ENCODE measurements at places on chromosomes 4 and X.

- no peak for DNase-seq
Measured at GRCh38 chrX:12962041-12962504, 12.8 kb upstream of the TMSB4X start.

- DNase-seq, result no peak
Measured at GRCh38 chrX:10090319-10090718, 66.5 kb upstream of the CLCN4 start.

GRCh38 chrX:19863857-19864223, 23.6 kb downstream of the SH3KBP1 start:
- no peak for DNase-seq

GRCh38 chrX:123743312-123743711, 10.5 kb upstream of the THOC2 start:
- no peak for DNase-seq

DNA sequence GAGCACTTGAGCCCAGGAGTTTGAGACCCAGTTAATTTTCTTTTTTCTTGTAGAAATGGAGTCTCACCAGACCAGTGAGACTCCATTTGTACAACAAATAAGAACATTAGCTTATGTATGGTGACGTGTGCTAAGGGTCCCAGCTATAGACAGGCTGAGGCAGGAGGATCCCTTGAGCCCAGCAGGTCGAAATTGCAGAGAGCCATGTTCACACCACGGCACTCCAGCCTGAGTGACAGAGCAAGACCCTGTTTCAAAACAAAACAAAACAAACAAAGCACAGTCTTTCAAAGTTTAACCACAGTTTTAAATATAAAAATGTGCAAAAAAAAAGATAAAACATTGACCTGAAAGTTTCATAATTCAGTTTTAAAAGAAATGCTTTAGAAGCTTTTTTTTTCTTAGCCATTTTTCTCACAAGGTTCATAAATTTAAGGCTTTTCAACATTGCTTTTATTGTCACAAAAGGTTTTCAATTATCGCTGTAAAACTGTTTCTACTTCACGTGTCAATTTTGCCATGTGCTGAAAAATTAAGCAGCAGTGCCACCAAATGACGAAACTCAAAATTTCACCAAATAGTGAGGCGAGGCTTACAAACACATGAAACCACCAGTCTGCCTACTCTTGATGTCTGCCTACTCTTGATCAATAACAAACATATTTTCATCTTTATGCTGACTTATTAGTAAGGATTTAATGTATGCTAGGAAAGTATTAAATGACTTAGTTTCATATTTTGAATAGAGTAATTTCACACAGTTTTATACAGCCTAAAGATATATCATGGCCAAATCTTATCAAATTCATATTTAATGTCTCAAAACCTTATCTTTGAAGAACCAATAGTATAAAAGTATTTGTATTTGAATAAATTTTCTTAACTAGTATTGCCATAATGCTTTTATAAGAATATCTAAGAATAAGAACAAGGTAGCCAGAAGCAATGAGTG, 126.3 kb downstream of the NEK1 start:
- DNase-seq, result peak; percentile 30

DNA sequence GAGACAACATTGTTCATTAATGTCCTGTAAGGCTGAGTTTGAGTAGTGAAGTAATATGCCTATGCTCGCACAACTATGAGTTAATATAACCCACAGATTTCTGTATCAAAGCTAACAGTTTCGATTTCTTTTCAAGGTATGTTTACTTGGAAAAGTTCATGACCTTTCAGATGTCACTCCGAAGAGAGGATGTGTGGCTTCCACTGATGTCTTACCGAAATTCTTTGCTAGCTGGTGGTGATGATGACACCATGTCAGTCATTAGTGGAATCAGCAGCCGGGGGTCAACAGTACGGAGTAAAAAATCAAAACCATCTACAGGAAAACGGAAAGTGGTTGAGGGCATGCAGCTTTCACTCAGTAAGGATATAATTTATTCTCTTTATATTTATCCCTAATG, 124.9 kb downstream of the STAG2 start:
- no peak for DNase-seq

GRCh38 chrX:45191383-45191782, 9.3 kb downstream of the DIPK2B start:
- no peak for DNase-seq

DNA sequence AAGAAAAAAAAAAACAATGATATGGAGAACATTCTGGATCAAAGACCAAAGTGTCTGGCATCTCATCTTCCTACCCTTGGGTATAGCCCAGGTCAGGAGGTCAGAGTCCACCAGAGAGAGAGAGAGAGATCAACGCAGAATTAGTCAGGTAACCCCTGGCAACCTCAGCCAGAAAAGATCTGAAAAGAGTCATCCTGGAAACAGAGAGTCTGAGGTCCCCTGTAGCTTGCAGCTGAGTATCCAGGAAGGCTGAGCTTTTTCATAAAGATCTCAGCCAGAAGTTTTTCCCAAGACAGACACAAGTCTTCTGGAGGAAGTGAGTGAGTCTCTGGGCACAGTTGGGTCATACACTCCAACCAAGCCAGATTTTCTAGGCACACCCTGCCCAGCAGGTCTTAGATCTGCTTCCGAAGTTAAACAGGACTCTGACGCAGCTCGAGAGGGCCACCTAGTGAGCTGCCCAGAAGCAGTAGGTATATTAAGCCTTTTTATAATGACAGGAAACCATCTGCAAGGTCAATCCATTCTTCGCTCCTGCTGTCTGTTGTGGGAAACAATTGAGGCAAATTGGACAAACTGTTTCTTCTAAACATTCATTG, 35.7 kb downstream of the ACE2 start:
- DNase-seq, result peak; percentile 62

DNA sequence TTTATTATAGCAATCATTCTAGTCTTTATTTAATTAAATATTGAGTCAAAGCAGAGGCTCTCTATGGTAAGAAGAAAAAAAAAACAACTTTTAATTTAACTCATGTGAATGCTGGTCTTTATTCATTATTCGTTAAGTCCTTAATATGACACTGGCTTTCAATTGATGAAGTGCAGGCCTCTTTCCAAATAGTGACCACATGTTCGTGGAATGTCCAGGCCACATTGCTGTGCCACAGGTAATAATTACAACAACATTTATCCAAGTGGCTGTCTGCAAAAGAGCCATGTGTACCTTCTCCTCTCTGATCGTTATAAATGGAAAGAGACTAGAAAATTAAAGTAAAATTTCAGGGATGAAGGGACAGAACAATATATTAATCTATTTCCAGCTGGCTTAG, 220.1 kb upstream of the PABPC4L start:
- no peak for DNase-seq

GRCh38 chr4:140138428-140138827, 15.6 kb downstream of the MAML3 start:
- DNase-seq, result no peak

- no peak for DNase-seq
Measured at GRCh38 chr4:36325926-36326325, 44.5 kb downstream of the DTHD1 start.

DNA sequence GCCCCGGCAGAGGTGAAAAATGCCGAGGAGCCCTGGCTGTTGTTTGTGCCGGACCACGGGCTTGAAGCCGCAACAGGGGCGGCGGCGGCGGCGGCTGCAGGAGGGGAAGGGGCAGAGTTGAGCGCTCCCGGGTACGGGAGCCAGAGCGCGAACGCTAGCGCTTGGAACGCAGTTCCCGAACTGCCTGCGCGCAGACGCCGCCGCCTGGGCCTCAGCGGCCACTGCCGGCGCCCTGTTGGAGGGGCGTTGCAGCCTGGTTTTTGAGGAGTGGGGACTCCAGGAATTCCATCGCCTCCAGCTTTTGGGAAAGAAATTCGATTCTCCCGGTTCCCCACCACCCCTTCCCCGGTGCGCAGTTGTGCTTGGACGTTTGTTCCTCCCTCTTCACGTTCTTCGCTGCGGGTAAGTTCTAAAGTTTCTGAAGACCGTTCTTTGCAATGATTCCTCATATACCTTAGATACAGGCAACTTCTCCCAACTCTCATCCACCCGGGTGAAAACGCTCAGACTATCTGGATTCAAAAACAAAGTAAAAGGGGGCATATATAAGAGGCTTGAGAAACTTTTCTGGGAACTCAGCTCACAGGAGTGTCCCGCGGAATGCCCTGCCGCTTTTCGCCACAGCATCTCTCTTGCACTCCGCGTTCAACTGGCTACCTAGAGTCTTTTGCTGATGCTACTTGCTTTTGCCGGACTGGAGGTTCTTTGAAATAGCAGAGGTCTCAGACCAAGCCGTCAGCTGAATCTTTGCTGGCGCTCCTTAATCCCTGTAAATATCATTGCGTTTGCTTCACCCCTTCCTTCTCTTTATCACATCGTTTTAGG, 1.0 kb downstream of the FAT4 start:
- no peak for DNase-seq

DNA sequence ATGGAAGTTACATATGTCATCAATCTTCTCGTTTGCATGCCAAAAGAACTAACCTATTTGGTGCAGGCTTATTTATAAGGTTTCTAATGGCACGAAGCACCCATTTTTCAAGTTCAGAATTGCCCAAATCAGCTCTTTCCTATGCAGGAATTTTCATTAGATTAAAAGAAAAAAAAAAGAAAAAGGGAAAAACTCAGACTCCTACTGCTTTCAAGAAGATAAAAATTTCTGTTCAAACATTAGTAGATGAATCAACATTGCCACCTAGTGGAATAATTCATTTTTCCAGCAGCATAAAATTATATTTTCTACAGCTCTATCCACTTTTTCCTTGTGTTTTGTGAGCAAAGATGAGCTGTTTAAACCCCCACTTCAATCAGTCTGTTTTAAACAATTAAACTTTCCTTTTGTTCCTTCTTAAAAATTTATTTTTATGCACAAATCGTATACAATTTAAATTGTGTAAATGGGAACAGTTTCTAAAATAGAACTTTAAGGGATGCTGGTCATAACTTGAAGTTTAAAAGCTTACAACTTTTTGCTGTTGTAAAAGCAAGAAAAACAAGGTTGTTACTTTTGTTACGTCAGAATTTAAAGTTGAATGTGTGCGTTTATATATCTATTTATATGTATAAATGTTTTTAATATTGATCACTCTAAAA, 309.9 kb downstream of the ARAP2 start:
- DNase-seq, result no peak
